T-helper 2 cell treated with Interferon-gamma antibody and Interleukin-4, amounts not matched to agents 100 ng/mL and 5 ng/mL, for 36 hours (primary cell): ENCODE measurements at places on chromosomes 6 and 20. TPM values are rescaled to one million over a fixed set of nuclear protein-coding genes. Genes with fewer than 3 reads are reported as not detected.

Gene RIPOR3
- not detected in 2 replicates for total RNA-seq

Gene MYLIP
- 20.5 and 21.0 TPM in 2 replicates for total RNA-seq

Gene CDSN
- total RNA-seq: not detected in 2 replicates

Gene GPX5
- total RNA-seq: not detected in 2 replicates

Gene PTGIS
- total RNA-seq: 22.7 and 23.7 TPM in 2 replicates

Gene OARD1
- total RNA-seq: 23.0 and 27.2 TPM in 2 replicates

Gene GSTA2
- not detected in 2 replicates for total RNA-seq

Gene CRIP3
- 0.23 and 0.34 TPM in 2 replicates for total RNA-seq

Gene DLK2
- 0.20 and 0.45 TPM in 2 replicates for total RNA-seq

Gene RIMS1
- total RNA-seq: not detected in 2 replicates

Gene TMEM151B
- not detected in 2 replicates for total RNA-seq
